ENCODE measurements at places on chromosomes 13 and 19.

DNA sequence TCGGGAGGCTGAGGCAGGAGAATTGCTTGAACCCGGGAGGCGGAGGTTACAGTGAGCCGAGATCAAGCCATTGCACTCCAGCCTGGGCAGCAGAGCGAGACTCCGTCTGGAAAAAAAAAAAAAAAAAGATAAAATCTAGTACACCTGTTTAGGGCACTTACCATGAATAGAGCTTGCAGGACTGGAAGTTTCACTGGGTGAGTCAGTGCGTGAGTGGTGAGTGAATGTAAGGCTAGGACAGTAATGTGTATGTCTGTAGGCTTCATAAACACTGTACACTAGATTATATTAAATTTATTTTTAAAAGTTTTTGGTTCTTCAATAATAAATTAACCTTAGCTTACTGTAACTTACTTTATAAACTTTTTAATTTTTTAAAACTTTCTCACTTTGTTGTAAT is 22.9 kb downstream of the PPP5C start:
- no peak for DNase-seq

- no peak for DNase-seq
These were observed 515.3 kb downstream of the PCDH9 start for GRCh38 chr13:66714795-66715194.

GRCh38 chr19:55611300-55611982 is 6.0 kb downstream of the ZNF865 start:
- no peak for DNase-seq

DNA sequence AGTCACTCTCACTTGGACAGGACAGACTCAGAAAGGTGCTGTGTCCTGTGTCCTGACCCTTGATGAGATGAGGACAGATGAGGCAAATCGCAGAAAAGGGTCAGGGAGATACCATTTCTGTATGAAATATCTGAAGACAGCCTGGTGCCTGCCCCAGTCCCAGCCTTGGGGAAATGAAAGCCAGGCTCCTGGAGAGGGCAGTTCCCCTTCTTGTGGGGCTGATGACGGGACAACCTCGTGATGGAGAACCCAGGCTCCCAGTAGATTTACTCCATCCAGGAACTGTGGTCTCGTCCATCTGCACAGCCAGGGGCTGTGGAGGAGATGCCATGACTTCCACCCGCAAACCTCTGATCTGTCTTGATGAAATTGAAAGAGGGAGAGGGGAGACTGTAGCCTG is 13.8 kb downstream of the LILRB1 start:
- DNase-seq = no peak

GRCh38 chr19:55619286-55619685 is 5.1 kb downstream of the ZNF784 start:
- DNase-seq = no peak

GRCh38 chr13:111938741-111939665 is 127.9 kb upstream of the SOX1 start:
- no peak for DNase-seq

- no peak for DNase-seq
These were observed 126.6 kb upstream of the KLF5 start for GRCh38 chr13:72932250-72932649.

DNA sequence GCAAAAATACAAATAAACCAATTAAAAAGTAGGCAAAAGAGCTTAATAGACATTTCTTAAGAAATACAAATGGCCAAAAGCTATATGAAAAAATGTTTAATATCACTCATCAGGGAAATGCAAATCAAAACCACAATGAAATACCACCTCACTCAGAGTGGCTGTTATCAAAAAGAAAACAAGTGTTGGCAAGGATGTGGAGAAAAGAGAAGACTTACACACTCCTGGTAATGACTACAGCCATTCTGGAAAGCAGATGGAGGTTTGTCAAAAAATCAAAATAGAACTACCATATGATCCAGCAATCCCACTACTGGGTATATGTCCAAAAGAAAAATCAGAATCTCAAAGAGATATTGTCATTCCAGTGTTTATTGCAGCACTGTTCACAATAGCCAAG is 223.5 kb upstream of the SLC10A2 start:
- no peak for DNase-seq

- DNase-seq = no peak
These were observed 73.6 kb upstream of the SIAH3 start for GRCh38 chr13:45925151-45925550.

GRCh38 chr13:23254506-23254905 is 73.7 kb downstream of the SGCG start:
- DNase-seq = no peak

DNA sequence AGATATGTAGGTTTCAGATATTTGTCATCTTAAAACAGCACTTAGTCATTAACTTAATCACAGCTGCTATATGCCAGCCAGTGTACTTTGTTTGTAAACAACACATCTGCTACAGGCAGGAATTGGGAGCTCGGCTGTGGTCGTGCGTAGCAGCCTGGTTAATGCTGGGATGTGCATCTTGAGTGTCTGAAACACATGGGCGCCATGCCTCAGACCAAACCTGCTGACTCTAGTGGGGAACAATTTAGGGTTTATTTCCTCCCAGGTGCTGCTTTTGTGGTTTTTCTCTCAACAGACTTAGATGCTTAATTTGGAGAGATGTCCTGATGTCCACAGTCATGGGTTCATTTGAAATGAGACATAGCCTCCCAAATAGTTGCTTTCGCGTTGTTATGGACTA is 238.5 kb upstream of the TMTC4 start:
- no peak for DNase-seq

DNA sequence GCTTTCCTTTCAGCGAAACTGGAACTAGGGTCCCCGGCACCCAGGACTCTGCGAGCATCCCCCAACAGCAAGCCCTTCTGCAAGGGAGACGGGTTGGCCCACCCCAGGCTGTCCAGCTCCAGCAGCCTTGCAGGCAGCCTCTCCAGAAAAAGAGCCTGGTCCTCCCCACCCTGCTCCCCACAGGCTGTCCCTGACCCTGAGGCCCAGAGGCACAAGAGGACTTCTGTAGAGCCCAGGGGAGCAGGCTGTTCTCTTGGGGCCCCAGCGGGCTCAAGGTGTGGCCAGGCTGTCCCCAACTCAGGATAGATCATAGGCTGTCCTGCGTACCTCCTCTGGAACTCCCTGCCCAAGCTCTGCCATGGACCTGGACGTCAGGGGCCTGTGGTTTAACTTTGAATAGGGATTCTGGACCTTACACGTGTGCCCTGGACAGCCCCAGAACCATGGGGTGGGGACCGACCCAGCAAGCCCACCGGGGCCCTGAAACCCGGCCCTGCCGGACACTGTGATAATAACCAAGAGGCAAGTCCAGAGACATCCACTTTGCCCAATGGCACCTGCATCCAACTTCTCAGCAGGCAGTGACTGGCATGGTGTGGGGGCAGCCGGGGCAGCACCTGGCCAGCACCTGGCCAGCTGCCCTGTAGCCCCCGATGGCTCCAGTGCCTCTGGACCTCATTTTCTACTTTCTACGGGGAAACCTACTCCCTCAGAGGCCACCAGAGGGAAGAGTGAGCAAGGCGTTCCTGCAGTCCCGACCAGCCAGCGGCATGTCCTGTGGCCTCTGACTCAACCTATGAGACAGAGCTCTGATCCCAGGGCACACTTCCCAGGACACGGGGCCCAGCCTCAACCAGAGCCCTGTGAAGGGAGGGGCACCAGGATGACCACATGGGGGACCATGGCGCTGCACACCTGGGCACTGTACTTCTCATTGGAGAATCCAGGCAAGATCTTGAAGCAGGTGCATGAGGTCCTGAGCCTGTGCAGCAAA is 50.9 kb upstream of the TPM4 start:
- no peak for DNase-seq

Data from T follicular helper cell (primary cell).